ENCODE measurements at places on chromosomes 4 and X.

DNA sequence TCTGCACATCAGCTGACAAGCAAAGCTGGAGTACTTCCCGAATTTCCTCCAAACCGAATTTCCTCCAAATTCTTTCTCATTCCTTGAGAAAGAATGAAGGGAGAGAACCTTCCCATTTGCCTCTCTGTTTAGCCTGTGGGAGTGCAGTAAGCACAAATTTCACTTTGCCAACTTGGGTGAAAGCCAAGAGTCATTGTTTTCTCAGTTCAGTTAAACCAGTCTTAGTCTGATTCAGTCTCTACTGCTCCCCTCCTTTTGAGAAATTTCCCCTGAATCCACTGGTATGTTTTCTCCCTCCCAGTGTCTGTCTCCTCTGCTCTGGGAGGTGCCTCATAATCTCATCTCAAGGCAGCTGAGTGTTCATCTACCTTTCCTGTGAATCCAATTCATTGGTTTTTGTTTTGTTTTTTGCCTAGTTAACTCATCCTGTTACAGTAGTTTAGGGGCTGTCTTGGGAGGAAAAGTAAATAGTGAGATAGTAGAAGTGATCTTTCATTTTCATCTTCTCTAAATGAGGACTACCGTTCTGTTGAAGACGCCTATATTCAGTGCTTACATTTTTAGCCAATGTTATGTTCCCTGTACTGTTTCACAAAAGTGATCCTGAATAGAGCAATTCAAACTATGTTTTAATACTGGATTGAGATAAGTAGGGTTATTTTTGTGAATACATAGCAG, 49.0 kb downstream of the SYTL5 start:
- DNase-seq = no peak

- DNase-seq = no peak
These were observed 57.8 kb downstream of the GPRIN3 start for GRCh38 chr4:89249716-89250361.

DNA sequence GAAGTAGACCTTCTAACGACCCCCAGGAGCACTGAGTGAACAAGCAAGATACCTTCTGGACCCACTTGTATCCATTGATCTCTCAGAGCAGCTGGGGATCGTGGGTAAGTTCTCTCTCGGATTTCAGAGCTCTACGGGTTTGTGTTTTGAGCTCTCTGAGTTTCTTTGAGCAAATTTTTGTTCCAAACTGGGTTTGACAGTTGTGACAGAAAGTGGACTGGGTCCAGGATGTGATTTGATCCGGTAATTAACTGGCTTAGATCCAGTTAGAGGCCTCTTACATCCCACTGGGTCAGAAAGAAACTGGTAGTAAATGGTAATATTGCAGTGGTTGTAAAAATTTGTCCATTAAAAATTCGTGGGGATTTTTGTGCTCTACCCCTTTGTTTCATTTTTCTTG, 459.2 kb downstream of the INPP4B start:
- no peak for DNase-seq

DNA sequence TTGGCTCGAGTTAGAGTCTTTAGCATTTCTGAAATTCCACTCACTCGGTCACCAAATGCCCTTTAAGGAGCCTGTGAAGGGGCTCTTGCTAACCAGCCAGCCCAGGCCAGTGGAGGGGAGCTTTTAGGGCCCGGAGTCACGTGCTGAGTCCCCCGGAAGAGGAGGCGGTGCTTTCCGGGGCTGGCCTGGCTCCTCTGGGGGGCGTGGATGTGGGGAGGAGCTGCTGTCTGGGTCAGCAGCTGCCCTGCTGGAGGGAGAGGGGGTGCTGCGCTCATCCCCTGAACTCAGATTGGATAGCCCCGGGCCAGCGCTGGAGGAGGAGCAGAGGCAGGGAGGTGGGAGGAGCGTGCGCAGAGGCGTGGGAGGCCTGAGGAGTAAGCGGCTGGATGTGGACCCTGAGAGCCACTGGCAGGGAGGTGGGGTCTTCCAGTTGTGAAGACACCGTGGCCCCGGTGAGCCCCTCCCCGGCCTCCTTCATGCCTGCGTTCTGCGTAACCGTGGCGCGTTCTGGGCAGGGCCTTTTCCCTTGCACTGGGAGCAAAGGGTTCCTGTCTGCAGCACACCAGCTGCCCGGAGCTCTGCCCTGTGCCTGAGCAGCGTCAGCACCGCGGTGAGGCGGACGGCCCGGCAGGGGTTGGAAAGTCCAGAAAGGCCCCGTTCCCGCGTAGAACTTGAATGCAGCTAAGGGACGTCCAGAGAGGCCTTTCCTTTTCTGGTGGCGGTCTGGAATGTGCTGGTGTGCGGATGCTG, 19.7 kb downstream of the MAEA start:
- DNase-seq = peak; percentile 93

- DNase-seq = no peak
These were observed 14.7 kb downstream of the APEX2 start for GRCh38 chrX:55014897-55015299.

GRCh38 chr4:4338210-4339001, 48.4 kb downstream of the ZBTB49 start:
- no peak for DNase-seq

- no peak for DNase-seq
These were observed 45.9 kb downstream of the PROM1 start for GRCh38 chr4:16037901-16038300.

- no peak for DNase-seq
These were observed 94.5 kb downstream of the RASGEF1B start for GRCh38 chr4:81377191-81377590.

- no peak for DNase-seq
These were observed 19.0 kb downstream of the SLC2A9 start for GRCh38 chr4:10002278-10002677.

DNA sequence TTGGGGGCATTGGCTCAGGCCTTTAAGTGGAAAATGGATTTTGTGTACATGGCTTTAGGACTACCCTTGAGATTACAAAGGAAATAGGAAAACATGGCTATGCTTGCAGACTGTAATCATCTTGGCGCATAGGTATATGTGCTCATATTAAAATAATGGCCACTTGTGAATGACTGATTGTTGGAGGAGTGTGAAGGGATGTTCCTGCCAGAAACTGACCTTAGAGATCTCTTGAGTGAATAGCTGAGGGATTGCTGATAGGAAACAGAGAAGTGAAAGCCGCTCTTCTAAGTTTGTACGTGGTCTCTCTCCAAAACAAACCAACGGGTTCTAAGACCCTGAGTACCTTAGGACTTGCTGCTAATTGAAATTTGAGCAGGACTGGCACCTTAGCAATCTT, 186.0 kb downstream of the MGST2 start:
- no peak for DNase-seq

- no peak for DNase-seq
These were observed 42.1 kb downstream of the NFKB1 start for GRCh38 chr4:102543030-102543928.

- DNase-seq = no peak
These were observed 455.5 kb upstream of the FAM241A start for GRCh38 chr4:111689731-111690130.
